Pancreas (tissue), 10 donors: ENCODE measurements at places on chromosomes 16 and 17. TPM values are rescaled to one million over a fixed set of nuclear protein-coding genes. Genes with fewer than 3 reads are reported as not detected.

The AP1G1 gene
- 35.9 TPM for total RNA-seq

- DNase-seq: no peak
These were observed 2.0 kb downstream of the B3GNT9 start for GRCh38 chr16:67148656-67149275.

- no peak for DNase-seq
These were observed 68.6 kb downstream of the EMP2 start for GRCh38 chr16:10511829-10512228.

The MAP2K3 gene
- total RNA-seq: 25.0 TPM

- DNase-seq: no peak
These were observed 95.1 kb downstream of the XYLT1 start for GRCh38 chr16:17375461-17376304.

The GP1BA gene
- total RNA-seq: 0.06 TPM

DNA sequence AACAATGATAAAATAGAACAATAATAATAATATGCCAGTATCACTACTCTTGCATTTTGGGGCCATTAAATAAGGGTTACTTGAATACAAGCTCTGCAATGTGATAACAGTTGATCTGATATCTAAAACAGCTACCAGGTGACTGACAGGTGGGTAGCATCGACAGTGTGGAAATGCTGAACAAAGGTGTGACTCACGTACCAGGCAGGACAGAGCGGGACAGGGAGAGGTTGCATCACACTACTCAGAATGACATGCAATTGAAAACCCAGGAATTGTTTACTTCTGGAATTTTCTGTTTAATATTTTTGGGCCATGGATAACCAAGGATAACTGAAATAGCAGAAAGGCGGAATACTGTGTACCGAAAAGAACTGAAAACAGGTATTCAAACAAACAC is 15.8 kb upstream of the ZNF19 start:
- no peak for DNase-seq

DNA sequence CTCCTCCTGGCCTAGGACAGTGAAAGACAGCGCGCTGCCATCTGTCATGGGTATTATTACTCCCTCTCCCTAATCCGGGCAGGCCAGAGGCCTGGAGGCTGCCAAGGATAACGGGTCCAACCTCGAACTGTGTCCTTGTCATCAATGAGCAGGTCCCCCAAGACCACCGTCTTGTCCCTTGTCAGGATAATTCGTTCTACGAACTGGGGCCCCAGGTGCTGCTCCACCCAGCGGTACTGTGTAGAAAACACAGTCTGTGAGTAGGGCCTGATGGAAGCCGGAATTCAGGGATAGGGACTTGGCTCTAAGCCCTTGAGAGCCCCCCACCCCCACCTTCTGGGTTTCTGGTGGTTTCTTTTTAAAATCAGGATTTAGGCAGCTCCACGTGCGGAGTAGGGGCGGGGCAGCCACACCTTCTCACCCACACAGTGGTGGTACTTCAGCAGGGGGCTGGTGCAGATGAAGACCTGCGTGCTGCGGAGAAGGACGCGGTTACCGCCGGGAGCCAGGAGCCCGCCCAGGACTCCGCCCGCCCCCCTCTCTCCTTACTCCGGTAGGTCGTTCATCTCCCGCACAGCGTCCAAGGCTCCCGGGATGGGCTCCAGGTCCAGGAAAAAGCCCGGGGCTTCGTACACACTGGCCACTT is 787 bp downstream of the NT5C start:
- peak; percentile 70 for DNase-seq

GRCh38 chr16:65446427-65446826 is 324.6 kb upstream of the CDH11 start:
- DNase-seq: no peak

GRCh38 chr17:48081858-48082257 is 19.4 kb downstream of the CBX1 start:
- no peak for DNase-seq

GRCh38 chr17:79648181-79648831 is 37.5 kb upstream of the RBFOX3 start:
- DNase-seq: no peak

- no peak for DNase-seq
These were observed 81.2 kb downstream of the TIMM22 start for GRCh38 chr17:1077986-1078711.

GRCh38 chr16:81658373-81658772 is 120.7 kb upstream of the PLCG2 start:
- no peak for DNase-seq

GRCh38 chr17:74573169-74573568 is 5.9 kb upstream of the CD300H start:
- DNase-seq: no peak

DNA sequence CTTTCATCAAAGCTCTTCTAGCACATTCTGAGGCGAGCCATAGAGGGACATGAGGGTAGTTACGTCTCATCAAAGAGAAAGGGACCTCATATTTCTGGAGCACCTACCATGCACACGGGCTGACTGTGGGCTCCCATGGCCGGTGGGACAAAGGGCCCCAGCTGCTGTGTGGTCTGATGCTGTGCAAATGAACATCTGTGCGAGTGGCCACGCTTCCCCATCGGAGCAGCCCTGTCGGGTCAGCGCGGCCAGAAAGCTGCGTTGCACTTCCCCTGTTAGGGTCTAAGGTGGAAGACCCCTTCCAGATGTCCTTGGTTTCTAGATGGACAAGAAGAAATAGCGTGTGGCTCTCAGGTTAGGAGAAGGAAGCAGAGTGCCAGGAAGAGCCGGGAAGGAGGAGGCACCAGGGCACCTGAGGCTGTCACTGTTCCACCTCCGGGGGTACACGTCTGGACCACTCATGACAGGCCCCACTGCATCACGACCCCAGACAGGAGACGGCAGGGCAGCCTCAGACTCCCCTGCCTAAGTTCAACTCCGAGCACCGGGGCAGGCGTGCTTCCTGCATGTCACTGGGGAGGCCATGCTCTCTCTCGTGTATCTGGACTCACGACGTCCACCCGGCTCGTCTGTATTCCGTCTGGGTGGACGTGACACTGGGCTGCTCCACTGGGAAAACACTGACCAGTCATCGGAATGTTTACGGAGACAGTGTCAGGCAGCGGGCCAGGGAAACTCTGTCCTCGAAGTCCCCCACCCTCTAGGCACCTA is 8.5 kb upstream of the BAIAP2 start:
- DNase-seq: no peak

DNA sequence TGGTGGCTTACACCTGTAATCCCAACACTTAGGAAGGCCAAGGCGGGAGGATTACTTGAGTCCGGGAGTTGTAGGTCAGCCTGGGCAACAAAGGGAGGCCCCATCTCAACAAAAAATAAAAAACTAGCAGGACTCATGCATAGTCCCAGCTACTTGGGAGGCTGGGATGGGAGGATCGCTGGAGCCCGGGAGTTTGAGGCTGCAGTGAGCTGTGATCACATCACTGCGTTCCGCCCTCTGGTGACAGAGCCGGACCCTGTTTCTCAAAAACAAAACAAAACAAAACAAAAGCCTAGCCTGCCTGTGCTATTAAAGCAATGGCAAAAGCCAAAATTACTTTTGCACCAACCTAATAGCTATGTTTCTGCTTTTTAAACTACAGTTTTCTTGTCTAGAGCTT is 1.5 kb downstream of the FCSK start:
- DNase-seq: no peak

- no peak for DNase-seq
These were observed 37.2 kb downstream of the SIAH1 start for GRCh38 chr16:48347980-48348379.

DNA sequence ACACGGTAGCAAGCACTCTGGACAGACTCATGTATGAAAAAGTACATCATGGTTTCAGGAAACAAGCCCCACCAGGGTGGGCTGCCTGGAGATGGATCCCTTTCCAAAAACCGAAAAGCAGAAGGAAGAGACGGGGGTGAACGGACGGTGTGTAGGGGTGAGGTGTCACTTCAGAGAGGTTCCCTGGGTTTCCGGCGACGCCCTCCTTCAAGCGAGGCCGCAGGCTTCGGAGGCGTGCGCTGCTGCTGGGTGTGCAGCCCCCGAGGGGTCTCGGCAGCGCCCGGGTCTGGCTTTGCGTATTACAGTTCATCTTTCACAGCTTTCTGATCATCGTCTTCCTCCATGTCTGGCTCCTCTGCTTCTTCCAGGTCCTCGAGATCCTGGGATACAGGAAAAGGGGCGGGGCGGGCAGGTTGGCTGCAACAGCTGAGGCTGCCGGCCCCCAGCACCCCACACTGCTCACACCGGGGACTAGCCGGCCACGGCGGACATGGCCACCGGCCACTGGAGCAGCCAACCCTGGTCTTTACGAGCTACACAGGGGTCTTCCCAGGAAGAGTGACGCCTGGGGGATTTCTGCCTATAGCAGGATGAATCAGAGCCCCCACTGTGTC is 9.0 kb upstream of the PPP1R27 start:
- DNase-seq: no peak

The NOTUM gene
- total RNA-seq: 0.16 TPM

The TMC8 gene
- total RNA-seq: 1.4 TPM

The NAGS gene
- total RNA-seq: 0.98 TPM

DNA sequence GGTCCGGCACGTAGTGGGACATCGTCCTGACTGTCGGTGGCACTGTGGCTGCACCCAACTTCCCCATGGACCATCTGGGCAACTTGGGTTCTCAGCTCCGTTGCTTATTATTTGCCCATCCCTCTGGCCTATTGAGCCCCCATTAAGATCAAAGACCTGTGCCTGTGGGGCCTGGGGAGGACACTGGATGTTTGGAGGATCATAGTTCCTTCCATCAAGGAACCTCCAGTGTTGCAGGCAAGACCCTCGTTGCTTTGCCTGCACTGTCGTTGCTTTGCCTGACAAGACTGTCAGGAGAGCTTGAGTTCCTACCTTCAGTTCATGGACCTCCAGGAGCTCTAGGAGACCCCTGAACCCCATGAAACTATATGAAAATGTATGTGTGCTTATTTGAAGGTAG is 127.2 kb downstream of the CCDC144A start:
- no peak for DNase-seq

The CACNG5 gene
- total RNA-seq: 0.22 TPM

DNA sequence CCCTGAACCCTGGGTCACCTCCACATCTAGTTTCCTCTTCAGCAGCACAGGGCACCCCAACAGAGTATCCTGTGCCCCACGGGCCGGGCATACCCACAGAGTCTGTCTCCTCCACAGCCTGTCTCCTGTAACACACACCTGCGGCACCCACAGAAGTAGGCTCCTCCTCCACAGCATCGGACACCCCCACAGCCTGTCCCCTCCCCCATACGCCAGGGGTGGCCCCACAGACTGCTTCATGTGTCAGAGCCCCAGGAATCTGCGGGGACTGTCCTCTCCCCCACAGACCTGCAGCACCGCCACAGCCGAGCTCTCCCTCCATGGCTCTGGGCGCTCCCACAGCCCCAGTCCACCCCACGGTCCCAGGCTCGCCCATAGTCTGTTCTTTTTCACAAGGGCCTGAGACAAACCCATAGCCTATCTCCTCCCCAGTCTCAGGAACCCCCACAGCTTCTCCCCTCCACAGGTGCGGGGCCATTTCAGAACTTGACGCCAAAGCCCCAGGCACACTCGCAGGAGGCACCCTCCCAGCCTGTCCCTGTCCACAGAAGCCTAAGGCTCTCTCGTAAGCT is 1.4 kb downstream of the KIAA0753 start:
- no peak for DNase-seq

- no peak for DNase-seq
These were observed 215.6 kb downstream of the MSI2 start for GRCh38 chr17:57471868-57472368.

The TBC1D26 gene
- total RNA-seq: not detected

DNA sequence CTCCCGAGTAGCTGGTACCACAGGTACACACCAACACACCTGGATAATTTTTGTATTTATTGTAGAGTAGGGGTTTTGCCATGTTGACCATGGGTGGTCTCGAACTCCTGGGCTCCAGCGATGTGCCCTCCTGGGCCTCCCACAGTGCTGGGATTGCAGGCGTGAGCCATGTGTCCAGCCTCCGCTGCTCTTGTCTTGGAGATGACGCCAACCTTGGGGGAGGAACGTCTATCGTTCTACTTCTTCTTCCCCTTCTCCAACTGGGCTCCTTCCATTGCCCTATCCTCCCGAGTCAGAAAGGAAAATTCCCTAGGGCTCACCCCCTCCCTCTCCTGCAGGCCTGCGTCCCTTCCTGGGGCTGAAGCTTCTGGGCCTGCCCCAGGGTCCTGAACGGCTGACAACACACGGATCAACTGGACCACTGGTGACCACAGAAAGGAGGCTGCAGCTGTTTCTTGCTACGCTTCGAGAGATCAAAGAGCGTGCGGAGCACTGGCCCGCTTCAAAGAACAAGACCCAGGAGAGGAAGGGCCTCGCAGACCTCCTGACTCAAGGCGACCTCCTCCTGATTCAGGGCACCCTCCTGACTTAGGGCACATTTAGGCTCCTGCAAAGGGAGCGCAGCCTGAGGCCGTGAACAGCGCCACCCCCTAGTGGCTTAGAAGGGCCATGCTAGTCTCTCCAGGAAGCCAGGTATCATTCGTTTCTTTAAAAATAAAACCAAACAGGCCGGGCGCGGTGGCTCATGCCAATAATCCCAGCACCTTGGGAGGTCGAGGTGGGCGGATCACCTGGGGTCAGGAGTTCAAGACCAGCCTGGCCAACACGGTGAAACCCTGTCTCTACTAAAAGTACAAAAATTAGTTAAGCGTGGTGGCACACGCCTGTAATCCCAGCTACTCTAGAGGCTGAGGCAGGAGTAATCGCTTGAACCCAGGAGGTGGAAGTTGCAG is 48.5 kb upstream of the HELZ start:
- peak; percentile 63 for DNase-seq

DNA sequence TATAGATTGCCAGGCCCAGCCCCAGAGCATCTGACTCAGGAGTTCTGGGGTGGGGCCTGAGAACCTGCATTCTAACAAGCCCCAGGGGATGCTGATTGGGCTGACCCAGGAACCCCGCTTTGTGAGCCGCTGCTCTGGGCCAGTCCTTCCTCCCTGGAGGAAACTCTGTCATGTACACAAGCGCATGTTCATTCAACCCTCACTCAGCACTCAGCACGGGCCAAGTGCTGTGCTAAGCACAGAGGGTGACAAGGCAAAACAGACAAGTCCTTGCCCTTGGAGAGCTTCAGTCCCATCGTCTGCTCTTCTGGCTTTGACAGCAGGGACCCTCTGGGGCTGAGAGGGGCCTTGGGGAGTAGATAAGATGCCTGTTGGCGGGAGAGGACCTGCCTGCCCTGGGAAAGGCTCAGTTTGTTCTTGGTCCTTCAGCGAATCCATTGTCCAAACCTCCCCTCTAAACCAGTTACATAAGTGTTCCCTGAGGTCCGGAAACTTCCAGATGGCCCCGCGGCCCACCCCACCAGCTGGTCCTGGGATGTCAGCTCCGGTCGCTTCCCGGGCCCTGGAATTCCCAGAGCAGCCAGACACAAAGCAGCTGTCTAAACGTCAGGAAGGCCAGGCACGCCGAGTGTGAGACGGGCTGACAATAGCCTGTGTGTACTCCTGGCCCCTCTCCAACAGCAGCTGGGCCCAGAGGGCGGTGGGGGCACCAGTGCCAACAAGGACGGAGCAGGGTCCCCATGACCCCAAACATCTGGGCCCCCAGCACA is 88.8 kb downstream of the ZDHHC7 start:
- no peak for DNase-seq

The FOXN1 gene
- total RNA-seq: not detected

The SPNS1 gene
- total RNA-seq: 13.6 TPM

The MARCHF10 gene
- total RNA-seq: not detected

The SPAG5 gene
- total RNA-seq: 1.5 TPM
